ENCODE measurements at places on chromosomes 1 and 21.
A peak's percentile ranks its signal among the peaks of the same experiment; 100 is the strongest.

DNA sequence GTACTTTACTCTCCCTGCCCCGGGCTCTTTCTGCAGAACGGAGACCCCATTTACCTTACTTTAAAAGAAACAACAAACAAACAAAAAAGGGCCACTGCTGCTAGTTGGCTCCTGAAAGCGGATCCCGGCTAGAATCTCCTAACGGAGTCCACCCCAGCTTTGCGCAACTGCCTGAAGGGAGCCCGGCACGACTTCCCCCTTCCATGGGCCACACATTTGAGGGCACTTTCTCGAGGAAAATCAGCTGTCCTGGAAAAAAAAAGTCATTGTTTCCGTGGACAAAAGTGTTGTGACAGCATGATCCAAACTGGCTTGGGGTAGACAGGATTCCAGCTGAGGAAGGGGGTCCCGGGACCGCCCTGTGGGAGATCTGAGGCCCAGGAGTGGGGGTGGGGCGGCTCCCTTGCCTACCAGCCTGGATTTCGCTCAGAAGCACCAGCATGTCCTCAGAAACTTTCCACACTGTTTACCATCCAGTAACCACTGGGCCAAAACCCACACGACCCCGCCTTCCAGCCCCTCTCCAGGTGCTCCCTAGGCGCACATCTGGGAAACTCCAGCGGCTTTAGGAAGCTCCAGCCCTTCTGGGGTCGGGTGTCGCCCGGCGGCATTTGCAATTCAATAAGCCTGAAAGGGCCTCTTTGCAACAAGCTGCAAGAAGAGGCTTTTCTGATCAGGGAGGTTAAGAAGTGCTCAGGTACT is 4.8 kb downstream of the RIPK4 start:
- peak; percentile 81 for DNase-seq

- no peak for DNase-seq
Observed at GRCh38 chr1:184218458-184219075, 167.0 kb downstream of the TSEN15 start.

DNA sequence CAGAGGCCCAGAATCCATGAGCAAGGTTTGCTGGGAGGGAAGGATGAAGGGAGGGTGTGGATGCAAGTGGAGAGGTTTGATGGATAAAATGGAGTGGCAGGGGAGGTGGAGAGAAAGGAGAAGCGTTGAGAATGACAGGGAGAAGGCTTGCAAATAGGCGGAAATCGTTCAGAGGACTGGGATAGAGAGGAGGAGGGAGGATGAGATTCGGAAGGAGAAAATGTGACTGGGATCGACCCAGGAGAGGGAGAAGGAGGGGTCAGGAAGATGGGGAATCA is 376 bp downstream of the AVPR1B start:
- DNase-seq = no peak

DNA sequence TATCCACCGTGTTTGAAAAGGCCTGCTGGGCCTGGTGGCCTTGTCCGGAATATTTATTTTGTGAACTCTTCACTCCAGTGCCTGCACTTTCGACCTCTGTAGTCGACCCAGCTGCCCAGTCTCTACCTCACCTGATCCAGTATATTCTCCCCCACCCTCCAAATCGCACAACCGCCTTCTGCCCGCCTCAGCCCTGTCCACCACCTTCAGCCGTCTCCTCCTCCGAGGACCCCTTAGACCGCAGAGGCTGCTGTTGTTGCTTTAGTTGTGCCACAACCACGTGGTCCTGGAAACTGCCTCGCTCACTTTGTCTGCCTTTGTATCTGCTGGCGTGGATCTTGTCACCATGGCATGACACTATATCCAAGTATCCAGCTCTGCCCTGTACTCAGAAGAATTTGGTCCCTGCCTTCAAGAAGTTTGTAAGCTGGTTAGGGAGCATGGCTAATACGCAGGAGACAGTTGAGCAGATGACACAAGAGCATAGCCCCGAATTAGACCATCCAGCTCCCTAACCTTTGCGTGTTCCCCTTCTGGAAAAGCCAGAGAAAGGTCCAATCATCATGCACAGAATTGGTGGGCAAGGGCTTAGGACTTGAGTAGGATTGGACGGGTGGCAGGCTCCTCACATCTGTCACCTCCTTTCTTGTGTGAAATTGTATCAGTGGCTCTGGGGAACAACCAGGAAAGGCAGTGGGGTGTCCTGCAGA is 1.5 kb downstream of the PHGDH start:
- DNase-seq = no peak

DNA sequence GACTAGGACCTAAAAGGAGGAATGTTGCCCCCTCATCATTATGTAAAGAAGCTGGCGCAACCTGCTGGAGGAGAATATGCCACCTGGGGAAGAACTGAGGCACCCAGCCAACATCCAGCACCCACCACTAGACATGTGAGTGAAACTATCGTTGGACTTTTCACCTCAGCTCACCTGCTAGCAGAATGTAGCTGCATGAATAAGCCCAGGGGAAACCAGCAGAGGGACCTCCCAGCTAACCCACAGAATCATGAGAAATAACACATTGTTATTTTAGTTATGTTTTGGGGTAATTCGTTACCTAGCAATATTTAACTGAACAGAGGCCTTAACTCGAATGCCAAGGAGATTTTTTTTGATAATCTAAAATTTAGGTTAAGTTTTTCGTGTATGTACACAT is 542.5 kb upstream of the DAB1 start:
- no peak for DNase-seq

- DNase-seq = no peak
Observed at GRCh38 chr1:22212400-22213233, 69.7 kb upstream of the WNT4 start.

DNA sequence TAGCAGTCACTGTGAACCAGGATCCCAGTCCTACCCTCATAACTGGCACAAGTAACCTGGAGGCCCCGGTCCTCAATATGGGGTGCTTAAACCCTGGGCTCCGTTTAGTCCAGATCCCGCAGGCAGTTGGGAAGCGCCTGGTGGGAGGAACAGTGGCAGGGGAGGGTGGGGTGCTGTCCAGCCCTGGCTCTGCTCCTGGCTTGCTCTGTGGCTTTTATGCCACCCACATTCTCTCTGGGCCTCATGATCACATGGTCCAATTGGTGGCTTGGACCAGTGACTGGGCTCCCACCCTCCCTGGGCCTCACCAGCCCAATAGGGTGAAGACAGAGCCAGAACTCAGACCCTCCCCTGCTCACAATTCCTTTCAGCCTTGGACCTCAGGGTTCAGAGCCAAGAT is 2.9 kb downstream of the CD164L2 start:
- DNase-seq = no peak

DNA sequence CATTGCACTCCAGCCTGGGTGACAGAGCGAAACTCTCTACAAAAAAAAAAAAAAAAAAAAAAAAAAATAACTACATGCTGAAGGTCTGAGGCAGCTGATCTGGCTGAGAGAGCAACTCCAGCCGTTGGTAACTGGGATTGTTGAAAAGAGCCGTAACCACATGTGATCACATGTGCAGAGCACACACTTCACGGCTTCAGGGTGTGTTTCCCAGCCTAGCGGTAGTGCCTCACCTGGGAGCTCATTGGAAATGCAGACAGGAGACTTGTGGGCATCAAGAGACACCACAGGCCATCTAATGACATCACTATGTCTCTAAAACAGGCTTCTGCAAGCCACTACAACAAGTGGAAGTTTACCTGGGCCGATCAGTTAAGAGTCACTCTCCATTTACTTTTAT is 11.8 kb upstream of the OTUD7B start:
- DNase-seq = no peak

- no peak for DNase-seq
Observed at GRCh38 chr1:67130673-67131072, 4.1 kb downstream of the C1orf141 start.

DNA sequence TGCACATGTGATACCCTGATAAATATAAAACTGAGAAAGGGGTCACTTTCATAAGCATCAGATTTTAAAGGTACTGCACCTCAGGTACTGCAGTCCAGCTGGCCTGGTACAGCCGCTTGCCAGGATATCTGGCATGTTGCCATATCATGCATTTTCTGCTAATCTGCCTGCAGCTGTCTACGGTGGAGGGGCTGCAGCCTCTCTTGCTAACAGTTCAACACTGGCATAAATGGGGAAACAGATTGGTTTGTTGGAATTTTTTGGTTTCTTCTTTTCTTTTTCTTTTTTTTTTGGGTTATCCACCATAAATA is 71.5 kb downstream of the MIS18A start:
- no peak for DNase-seq

- DNase-seq = no peak
Observed at GRCh38 chr1:231040019-231040799, at the start of gene FAM89A. TSS of gene FAM89A (minus strand) at chr1:231040254. CDS start at chr1:231040211, 43 bp downstream.

- no peak for DNase-seq
Observed at GRCh38 chr1:152349611-152350010, 10.2 kb downstream of the FLG2 start.

DNA sequence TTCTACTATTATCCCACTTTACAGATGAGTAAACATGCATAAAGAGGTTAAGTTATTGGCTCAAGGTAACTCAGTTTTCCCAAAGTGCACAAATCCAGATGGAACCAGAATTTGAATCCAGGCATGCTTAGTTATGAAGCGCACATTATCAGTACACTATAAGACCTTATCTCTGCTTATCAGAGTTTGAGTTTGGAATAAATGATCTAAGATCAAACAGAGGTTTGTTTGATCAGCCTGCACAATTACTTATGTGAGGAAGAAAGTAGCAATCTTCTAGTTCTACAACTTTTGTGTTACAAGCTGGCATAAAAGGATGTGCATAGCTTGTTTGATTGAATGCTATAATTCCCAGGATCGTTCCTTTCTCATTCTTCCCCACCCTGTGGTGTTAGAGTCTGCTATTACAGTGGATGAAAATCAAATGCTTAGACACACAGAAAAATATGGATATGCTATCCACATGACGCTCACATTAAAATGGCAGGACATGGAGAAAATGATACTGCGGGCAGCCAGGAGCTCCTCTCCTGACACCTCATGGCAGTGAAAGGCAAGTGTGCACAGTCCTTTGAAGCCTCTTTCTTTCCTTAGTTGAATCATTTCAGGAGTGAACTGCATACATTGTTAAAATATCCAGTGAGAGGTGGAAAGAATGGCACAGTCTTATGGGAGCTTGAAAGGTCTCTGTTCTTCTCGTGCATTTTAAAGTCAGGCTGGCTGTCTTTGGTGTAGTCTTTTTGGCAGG is 23.9 kb upstream of the PBX1 start:
- DNase-seq = no peak

GRCh38 chr1:201982623-201983379 is at the start of gene RNPEP:
TSS of gene RNPEP (plus strand) at chr1:201982648. CDS start at chr1:201982667, 19 bp downstream.
- peak; percentile 89 for DNase-seq

- no peak for DNase-seq
Observed at GRCh38 chr1:92899780-92900179, 61.5 kb downstream of the DIPK1A start.

DNA sequence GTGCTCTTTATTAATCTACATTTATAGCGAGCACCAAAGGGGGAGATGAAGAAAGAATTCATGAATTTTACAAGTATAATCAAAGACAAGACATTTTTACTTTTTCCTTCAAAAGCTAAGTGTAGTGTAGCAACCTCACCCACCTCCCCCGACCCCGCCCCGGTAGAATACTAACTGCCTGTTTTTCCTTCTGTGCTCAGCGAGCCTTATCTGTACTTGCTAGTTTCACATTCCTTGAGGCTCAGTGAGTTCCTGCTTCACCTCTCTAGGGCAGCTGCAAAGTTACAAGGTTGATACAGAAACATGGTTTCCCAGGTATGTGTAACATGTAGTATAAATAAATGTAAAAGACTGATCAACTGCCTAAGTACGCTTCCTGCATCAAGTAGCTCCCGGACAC is 86.5 kb downstream of the LIPI start:
- DNase-seq = no peak

GRCh38 chr1:116528329-116529083 is 42.3 kb downstream of the CD58 start:
- DNase-seq = no peak

DNA sequence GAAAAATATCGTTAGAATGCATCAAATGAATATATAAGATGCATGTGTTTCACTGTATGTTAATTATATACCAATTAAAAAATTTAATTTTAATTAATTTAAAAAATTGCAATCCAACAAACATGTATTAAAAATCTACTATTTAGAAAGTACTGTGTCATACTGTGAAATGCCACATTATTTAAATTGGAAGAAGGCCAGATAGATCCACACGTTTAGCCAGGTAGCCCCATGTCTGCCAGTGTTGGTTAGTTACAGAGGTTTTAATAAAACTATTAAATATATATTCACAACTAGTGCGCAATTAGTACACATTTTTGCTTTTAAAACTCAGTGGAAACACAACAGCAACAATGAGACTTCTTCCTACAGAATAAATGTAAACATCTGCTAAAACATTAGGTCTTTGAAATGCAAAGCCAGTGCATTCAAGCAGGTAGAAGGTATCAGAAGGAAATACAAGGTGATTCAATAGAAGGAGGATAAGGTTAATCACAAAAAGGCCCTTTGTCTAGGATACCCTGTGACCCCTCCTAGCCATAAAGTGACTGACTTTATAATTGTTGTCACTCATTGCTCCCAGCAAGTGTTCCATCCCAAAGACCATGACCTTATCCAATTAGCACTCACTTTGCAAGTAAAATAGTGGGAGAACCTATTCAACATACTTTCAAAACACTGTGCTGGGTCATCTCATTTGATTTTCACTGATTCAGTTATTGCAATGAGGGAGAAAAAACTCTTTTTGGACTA is 211.5 kb downstream of the TTLL7 start:
- DNase-seq = no peak

DNA sequence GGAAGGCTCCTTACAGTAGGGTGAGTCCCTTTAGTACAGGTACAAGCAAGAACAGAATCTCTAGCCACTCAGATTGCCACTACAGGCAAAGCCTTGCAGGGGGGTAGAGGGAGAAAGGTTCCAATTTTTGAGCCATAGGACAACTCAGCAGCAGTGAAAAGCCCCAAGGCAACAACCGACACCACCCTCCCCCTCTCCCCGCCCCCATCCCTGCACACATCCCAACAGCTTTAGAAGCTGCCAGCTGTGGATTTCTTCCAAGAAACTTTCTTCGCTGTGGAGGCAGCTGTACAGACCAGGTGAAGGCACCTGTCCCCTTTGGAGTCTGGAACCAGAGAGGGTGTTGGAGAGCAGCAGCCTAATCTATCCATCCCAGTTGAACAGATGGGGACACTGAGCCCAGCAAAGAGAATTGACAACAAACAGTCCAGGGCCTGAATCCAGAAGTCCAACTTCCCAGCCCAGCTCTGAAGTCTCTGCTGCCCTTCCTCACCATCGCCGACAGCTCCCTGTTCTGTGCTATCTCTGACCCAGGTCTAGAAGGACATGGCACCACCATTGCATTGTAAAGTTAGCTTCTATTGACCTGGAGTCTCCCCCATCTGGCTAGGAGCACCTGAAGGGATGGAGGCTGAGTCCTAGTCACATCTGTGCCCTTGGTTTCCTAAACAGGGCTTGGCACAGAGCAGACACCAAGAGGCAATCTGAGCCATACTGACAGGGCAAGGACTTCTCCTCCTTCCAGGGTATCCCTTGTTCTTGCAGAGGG is 2.2 kb downstream of the TENT5B start:
- no peak for DNase-seq

DNA sequence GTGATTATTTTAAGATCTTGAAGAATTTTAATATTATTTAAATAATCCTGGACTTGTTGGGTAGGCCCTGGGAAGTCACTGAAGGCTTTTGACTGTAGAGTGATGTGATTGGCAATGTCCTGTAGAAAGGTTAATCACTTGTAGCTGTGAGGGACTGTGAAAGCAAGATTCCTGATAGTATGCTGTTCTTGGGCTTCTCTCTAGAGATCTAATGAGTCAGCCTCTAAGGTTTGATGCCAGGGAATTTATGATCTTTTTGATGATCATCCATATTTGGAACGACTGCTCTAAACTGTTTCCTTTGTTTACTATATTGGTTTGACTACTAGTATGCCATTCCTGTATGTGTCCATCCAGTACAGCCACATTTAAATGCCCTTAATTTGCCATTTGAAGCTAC is 56.5 kb downstream of the CAMSAP2 start:
- no peak for DNase-seq

Data from cardiac septum (tissue), 1 donor.